ENCODE measurements at places on chromosomes 3 and 15. TPM values are rescaled to one million over a fixed set of nuclear protein-coding genes. Genes with fewer than 3 reads are reported as not detected.

The GNAI2 gene
- 102 TPM for total RNA-seq

The C3orf62 gene
- total RNA-seq, result 2.7 TPM

The TMEM45A gene
- total RNA-seq, result 335 TPM

The SELENOT gene
- total RNA-seq, result 45.9 TPM

The SAMD7 gene
- total RNA-seq, result not detected

The NDN gene
- 61.5 TPM for total RNA-seq

The C3orf70 gene
- total RNA-seq, result 6.5 TPM

The GOLGA8J gene
- total RNA-seq, result 0.30 TPM

The ILDR1 gene
- total RNA-seq, result 0.49 TPM

The BCHE gene
- total RNA-seq, result 28.8 TPM

The ZMYND10 gene
- 0.89 TPM for total RNA-seq

The TMEM40 gene
- total RNA-seq, result 10.8 TPM

The C15orf62 gene
- 3.3 TPM for total RNA-seq

The ITGA11 gene
- 5.7 TPM for total RNA-seq

The TMEM158 gene
- 2.4 TPM for total RNA-seq

The B3GALNT1 gene
- 19.2 TPM for total RNA-seq

The ZPLD1 gene
- 0.10 TPM for total RNA-seq

The CIB1 gene
- total RNA-seq, result 16.3 TPM

The ZNF662 gene
- total RNA-seq, result 12.1 TPM

The OXTR gene
- total RNA-seq, result 0.59 TPM

The COX5A gene
- total RNA-seq, result 56.3 TPM

The NPRL2 gene
- 13.6 TPM for total RNA-seq

The CTXN2 gene
- not detected for total RNA-seq

The GTPBP8 gene
- total RNA-seq, result 16.8 TPM

The ZBTB38 gene
- 58.9 TPM for total RNA-seq

The FAIM gene
- 13.5 TPM for total RNA-seq

The PDHB gene
- 63.6 TPM for total RNA-seq

The MORC1 gene
- total RNA-seq, result not detected

The PAQR5 gene
- 7.2 TPM for total RNA-seq

The RTP1 gene
- not detected for total RNA-seq

The SCAP gene
- 44.6 TPM for total RNA-seq

The C15orf39 gene
- total RNA-seq, result 5.9 TPM

The GPR15 gene
- total RNA-seq, result not detected

The ZSCAN29 gene
- total RNA-seq, result 19.8 TPM

The PPP1R14D gene
- not detected for total RNA-seq

The IGSF10 gene
- total RNA-seq, result 61.5 TPM

The ACTC1 gene
- 126 TPM for total RNA-seq

The ADAMTSL3 gene
- total RNA-seq, result 16.9 TPM

The TLR9 gene
- total RNA-seq, result not detected

The NMNAT3 gene
- total RNA-seq, result 6.7 TPM

The SPINK8 gene
- not detected for total RNA-seq

The AP2M1 gene
- total RNA-seq, result 135 TPM

The ANKUB1 gene
- not detected for total RNA-seq

The CXCR6 gene
- 0.39 TPM for total RNA-seq

The RHOV gene
- total RNA-seq, result 19.4 TPM

The C2CD4B gene
- total RNA-seq, result 7.9 TPM

The CLN6 gene
- total RNA-seq, result 15.3 TPM

The LHFPL4 gene
- not detected for total RNA-seq

The LRRC31 gene
- total RNA-seq, result not detected

The SLC28A2 gene
- total RNA-seq, result not detected

The EAF1 gene
- 14.8 TPM for total RNA-seq

The TRIM71 gene
- total RNA-seq, result 0.69 TPM

The KLHL40 gene
- total RNA-seq, result 13.4 TPM

The ISLR gene
- 46.8 TPM for total RNA-seq

The GNAT1 gene
- total RNA-seq, result 0.20 TPM

The ZIC1 gene
- total RNA-seq, result 5.9 TPM
